Dorsolateral prefrontal cortex (tissue), 122 donors: ENCODE measurements at places on chromosomes 1 and 21.

DNA sequence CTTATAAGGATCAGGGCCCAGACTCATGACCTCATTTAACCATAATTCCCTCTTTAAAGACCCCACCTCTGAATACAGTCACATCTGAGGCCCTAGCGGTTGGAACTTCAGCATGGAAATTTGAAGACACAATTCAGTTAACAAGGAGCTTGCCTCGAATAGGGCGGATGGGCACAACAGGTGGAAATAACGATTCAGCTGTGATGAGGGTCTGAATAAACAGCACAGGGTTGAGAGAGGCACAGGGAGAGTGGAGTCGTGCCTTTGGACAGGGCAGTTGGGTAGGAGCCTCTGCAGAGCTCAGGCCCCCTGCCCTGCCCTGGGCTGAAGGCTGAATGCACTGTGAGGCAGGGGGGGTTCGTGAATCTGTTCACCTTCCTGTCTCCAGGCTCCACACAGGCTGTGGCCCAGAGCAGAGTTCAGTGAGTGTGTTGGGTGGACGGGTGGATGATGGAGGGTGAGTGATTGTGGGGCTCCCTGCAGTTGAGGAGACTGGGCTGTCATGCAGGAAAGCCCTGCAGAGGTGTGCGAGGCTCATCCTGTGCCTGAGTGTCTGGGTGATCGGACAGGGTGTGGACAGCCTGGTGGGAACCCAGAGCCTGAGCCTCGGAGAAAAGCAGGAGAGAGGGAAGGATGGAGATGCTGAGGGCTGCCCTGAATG, 243.1 kb downstream of the FOXD2 start:
- DNase-seq, result no peak

DNA sequence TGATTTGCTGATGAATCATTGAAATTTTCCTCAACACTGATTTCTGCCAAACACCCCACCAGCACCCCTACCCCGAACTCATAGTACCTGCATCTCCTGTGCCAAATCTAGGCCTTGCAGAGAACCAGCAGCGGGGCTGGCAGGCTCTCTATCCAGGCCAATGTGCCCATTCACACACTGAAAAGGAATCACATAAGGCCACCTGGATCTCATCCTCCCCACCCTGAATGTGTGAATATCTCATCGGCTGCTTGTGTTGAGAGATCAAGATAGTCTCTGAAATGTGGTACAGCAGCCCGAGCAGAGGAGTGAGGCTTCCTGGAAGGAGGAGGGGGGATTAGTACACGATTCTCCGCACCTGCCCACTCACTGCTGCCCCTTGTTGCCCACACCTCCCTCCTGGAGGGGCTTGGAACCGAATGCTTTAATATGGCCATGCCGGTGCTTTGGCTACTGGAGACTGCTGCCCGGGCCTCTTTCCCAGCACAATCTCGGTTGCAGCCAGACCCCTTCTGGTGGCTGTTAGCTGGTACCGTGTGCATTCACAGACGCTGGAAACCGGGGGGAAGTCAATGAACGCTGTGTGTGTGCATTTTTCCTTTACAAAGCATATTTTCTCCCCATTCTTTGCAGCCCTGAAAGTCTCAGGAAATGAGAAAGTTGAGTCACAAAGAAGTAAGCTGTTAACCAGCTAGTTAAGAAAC, 619.5 kb downstream of the MATN1 start:
- DNase-seq, result peak; percentile 38

GRCh38 chr1:157833145-157833544, 8.5 kb downstream of the CD5L start:
- DNase-seq, result no peak

GRCh38 chr1:226799634-226800281, 60.7 kb upstream of the ITPKB start:
- no peak for DNase-seq

DNA sequence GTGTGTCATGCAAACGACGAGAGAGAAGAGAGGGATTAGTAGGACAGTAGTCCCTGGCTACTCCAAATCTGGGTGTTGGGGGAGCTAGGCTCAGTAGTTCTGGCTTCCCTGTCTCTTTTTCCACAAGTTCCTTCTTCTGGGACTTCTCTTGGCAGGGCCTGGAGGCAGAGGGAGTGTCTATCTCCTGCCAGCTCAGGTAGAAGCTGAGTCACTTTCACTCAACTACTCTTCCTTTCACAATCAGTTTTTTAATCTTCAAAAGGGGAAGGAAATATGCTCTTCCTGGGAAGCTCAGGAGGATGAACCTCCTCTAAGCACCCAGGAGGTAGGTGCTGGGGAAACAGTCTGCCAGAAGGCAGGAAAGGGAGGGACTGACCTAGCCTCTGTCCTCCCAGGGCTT, 35.2 kb upstream of the MAGOH start:
- DNase-seq, result no peak

GRCh38 chr1:77704736-77705135, 22.3 kb upstream of the ZZZ3 start:
- DNase-seq, result no peak

- DNase-seq, result no peak
Observed at GRCh38 chr1:63917571-63918417, 144.0 kb downstream of the ROR1 start.

GRCh38 chr1:246730839-246731238, 6.6 kb downstream of the SCCPDH start:
- DNase-seq, result no peak

GRCh38 chr1:118326960-118327629, 142.1 kb upstream of the SPAG17 start:
- no peak for DNase-seq

DNA sequence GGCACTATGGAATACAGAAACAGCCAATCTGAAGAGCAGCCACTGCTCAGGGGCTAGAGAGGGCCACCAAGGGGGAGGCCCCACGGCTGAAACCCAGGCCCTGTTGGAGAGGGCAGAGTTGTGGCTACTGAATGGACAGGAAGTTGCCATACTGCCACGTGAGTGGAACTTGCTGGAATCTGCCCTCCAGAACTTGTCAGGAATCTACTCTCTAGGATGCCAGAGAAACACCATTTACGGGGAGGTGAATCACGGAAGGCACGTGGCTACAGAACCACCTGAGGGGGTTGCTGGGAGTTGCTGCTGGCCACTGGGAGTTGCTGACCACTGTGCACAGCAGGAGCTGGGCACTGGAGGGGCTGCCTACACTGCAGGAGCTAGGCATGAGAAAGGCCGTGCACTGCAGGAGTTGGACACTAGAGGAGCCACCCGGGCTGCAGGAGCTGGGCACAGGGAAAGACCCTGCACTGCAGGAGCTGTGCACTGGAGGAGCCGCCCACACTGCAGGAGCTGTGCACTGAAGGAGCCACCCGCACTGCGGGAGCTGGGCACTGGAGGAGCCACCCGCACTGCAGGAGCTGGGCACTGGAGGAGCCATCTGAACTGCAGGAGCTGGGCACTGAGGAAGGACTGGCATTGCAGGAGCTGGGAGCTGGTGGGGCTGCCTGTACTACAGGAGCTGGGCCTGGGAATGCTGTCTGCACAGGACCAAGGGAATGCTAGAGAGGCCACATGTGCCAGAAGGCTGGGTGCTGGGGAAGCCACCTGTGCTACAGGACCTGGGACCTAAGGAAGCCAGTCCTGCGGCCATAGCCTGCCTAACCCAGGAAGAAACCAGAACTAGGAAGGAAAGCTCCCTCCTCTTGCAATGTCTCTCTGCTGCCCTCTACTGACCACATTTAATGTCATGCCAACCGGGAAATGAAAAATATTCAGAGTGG, 343.4 kb downstream of the MATN1 start:
- DNase-seq, result peak; percentile 67

GRCh38 chr21:46285761-46286647, at the start of gene YBEY:
Gene YBEY (plus strand): TSS chr21:46286342. CDS start chr21:46286914, 572 bp downstream.
- peak; percentile 91 for DNase-seq

DNA sequence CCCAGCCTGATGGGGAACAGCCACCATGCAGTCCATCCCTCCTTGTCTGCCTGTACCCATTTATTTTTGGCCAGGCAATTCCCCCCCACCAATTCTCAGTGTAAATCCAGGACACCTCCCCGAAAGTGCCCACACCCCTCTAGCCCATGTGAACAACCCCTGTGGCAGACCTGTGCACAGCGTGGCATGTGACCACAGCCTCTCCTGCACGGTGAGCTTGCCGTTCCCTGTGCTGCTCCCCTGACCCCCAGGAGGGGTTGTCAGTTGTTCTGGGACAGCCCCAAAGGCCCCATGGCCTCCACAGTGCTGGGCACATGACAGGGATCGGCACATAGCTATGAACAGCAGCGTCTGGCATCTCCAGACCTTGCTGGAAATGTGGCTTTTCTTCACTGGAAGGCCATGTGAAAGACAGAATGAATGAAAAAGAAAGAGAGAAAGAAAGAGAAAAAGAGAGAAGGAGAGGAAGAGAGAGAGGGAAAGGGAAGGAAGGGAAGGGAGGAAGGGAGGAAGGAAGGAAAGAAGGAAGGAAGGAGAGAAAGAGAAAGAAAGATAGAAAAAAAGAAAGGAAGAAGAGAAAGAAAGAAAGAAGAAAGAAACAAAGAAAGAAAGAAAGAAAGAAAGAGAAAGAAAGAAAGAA, 3.9 kb downstream of the CAPN9 start:
- no peak for DNase-seq

DNA sequence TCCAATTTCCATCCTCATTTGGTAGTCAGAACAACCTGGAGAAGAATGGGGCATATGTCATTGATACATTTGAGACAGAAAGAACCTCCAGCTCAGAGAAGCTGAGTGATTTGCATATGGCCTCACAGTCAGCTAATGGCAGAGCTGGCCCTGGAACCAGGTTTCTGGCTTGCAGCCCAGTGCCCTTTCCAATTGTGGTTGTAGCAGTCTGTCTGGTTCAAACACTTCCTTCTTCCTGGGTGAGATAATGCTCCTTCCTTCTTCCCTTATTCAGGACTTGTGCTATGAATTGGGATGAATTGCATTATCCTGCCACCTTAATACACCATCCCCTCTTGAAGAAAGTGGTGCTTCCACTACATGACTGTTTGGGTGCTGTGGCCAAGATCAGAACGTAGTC, 24.2 kb downstream of the SLC5A9 start:
- DNase-seq, result no peak

DNA sequence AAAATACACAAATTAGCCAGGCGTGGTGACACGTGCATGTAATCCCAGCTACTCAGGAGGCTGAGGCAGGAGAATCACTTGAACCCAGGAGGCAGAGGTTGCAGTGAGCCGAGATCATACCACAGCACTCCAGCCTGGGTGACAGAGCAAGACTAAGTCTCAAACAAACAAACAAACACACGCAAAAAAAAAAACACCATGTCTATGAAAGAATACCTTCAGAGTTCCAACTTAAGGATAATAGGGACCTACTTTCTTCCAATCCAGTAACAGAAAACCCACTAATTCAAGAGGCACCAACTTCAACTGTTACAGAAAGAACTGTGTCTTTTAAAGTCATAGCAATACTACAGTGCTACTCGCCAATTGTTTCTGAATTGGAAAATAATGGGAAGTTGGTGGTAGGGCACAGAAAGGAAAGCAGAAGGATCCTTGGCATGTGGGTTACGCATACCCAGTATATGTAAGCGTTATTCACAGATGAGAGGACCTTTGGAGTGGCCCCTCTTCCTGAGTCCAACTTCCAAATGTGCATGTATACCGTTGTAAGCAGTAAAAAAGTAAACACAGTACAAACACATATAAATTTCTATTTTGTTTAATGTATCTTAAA, 87.0 kb downstream of the ACBD6 start:
- no peak for DNase-seq

- no peak for DNase-seq
Observed at GRCh38 chr21:36035381-36035791, 24.9 kb downstream of the SETD4 start.

DNA sequence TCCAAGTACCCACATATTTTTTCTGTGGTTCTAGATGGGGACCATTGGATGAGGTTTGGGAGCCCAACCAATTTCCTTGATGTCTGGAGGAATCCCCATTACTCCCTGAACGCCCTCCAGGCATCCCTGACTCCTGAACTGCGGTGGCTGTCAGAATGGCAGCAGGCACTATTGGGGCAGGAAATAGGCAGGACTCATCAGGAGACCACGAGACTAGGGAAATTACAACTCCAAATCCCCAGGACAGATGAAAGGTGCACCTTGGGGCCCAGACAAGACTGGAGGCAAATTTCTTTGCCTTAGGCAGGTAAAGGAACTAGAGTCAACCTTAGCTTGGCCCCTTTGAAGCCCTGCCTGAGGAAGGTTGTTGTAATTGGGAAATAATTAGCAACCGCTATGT, 1.1 kb downstream of the CGN start:
- DNase-seq, result no peak

GRCh38 chr1:28112388-28113241, 24.2 kb upstream of the EYA3 start:
- peak; percentile 31 for DNase-seq

DNA sequence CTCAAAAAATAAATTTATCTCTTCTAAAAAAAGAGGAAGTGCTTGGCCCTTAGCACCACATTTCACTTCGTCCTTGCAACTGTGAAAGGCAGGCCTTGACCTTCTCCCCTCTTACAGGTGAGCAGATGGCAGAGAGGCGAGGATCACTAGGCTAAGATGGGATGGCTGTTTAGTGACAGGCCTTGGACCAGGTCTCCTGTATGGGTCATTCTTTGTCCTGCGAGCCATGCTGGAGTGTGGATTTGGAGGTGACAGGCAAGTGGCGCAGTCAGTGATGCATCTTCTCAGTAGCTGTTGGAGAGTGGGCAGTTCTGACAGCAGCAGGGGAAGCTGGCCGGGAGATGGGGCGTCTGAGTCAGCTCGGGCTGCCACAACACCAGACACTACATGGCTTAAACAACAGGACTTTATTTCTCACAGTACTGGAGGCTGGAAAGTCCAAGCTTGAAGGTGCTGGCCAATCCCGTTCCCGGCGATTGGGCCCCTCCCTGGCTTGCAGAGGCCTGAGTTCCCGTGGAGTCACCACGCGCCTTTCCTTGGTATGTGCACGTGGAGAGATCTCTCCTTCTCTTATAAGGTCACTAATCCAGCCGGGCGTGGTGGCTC, 16.5 kb downstream of the SLC27A3 start:
- no peak for DNase-seq

DNA sequence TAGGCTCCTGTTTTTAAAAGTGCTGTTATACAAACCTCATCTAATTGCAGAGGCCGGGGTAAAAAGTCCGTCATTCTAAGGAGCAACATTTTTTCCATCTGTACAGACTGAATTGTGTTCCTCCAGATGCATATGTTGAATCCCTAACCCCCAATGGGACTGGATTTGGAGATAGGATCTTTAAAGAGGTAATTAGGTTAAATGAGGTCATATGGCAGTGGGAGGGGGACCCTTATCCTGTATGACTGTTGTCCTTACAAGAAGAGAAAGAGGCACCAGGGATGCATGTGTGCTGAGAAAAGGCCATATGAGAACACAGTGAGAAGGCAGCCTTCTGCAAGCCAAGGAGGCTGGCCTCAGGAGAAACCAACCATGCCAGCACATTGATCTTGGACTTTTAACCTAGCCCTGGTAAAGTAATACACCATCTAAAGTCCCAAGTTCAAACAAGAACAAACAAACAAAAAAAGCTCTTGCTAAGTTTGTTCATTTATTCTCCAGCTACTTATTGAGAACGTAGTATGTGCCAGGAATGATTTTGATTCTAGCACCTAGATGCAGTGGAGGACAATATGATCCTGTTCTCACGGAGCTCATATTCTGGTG, 352.4 kb downstream of the NTNG1 start:
- DNase-seq, result no peak

- no peak for DNase-seq
Observed at GRCh38 chr1:79633456-79633855, 626.9 kb upstream of the ADGRL4 start.
